Transverse colon (tissue), 4 donors: ENCODE measurements at places on chromosomes 2 and 18. TPM values are rescaled to one million over a fixed set of nuclear protein-coding genes. Genes with fewer than 3 reads are reported as not detected.

- DNase-seq, result no peak
- no peak overlapping the region for H3K4me3 ChIP-seq
- H3K27me3 ChIP-seq, result no peaks in the 10 kb centered on the region
- H3K36me3 ChIP-seq, result no peaks in the 10 kb centered on the region
- peak overlapping the region; percentile 80 for H3K27ac ChIP-seq
Observed at GRCh38 chr18:62438402-62438801, 84.4 kb upstream of the ZCCHC2 start.

GRCh38 chr2:219177552-219178376 lies at the start of gene RETREG2:
TSS of gene RETREG2 (plus strand) at chr2:219178275. CDS start at chr2:219178353, 78 bp downstream.
- H3K4me3 ChIP-seq, result peak within 1 kb of the TSS; percentile 98
- peak; percentile 89 for DNase-seq
- no peaks in the 10 kb centered on the region for H3K27me3 ChIP-seq
- peaks cover 56% of the 10 kb centered on the region for H3K4me1 ChIP-seq
- H3K36me3 ChIP-seq, result no peaks in the 10 kb centered on the region

- H3K36me3 ChIP-seq, result no peaks in the 10 kb centered on the region
- H3K27me3 ChIP-seq, result no peaks in the 10 kb centered on the region
- no peak overlapping the region for H3K27ac ChIP-seq
Observed at GRCh38 chr2:185998562-185999070, 260.0 kb downstream of the FSIP2 start.

KCNS3 gene
- 48.6 TPM for total RNA-seq

DNA sequence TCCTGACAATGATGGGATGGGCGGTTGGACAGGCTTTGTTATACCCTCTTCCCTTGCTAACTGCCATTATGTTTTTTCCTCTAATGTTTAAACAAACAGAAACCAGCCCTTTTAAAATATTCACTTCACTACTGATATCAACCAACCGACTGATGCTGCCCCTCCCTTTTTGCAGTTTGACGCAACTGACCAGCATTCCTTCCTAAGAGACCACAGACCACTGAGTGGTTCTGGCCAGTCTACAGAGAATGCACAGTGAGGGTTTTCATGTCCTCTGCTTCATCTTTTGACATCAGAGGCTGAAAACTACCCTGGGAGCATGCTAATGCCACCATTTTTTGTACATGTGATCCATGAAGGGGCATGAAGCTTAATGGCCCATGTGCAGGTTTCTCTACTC lies 85.3 kb downstream of the CYP26B1 start:
- H3K4me3 ChIP-seq, result no peak overlapping the region
- no peak for DNase-seq
- H3K36me3 ChIP-seq, result no peaks in the 10 kb centered on the region
- no peak overlapping the region for H3K27ac ChIP-seq
- no peaks in the 10 kb centered on the region for H3K27me3 ChIP-seq

ERICH2 gene
- total RNA-seq, result not detected

IMPA2 gene
- total RNA-seq, result 290 TPM

ABCB11 gene
- total RNA-seq, result 11.2 TPM

DNA sequence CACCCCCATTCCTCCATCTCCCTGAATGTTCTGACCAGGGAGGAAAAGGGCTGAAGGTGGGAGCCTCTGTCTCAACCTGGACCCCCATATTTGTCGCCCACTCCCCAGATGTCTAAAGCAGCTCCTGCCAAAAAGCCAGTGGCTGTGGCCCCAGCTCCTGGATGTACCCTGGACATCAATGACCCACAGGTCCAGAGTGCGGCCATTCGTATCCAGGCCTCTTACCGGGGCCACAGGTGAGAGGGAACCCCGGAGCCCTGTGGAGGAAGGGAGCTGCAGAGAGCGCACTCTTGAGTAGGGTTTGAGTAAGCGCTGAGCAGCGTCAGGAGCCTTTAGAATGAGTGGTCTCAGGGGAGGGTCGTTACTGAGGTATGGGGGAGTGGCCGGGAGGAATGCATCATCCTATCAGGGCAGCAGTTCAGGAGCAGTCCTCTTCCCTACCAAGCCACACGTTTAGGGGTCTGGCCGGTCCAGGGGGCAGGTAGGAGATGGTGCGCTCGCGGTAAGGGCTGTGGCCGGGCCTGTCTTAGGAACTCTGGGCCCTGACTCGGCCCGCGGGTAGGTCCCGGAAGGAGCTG lies 2.4 kb upstream of the GMPPA start:
- H3K4me1 ChIP-seq, result peaks cover 12% of the 10 kb centered on the region
- H3K27me3 ChIP-seq, result peaks cover 46% of the 10 kb centered on the region
- H3K36me3 ChIP-seq, result no peaks in the 10 kb centered on the region
- H3K4me3 ChIP-seq, result no peak overlapping the region
- H3K27ac ChIP-seq, result peak overlapping the region; percentile 93

DNA sequence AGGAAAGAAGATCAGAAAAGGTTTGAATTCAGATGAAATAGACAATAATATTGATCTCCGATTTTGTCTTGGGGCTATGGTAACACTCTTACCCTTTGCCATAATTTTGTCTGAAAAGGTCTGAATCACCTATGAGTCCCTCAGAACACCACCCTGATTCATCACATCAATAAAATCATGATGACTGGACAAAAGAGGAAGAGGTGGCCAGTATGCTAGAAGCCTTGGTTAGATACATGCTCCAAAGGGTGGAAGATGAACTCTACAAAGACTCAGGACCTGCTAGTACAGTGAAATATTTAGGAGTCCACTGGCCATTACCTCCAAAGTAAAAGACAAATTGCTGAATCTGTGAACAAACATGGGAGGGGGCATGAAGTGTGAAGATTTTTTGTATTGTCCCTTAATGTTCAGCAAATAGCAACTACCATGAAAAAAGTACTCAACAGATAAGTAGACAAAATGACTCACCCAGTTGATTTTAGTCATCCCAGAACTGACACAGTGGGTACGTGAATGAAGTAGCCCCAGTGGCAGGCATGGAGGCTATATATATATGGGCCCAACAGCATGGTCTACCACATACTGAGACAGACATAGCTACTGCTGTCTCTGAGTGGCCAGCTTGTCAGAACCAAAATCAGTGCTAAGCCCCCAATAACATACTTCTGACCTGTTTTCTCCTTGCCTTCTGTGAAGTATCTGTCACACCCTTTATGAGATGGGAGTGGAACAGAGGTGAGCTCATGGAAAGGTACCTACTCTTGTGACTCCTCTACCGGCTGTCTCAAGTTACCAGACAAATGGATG lies 36.5 kb upstream of the GLS start:
- H3K4me3 ChIP-seq, result no peak overlapping the region
- no peak for DNase-seq
- H3K36me3 ChIP-seq, result no peaks in the 10 kb centered on the region
- no peaks in the 10 kb centered on the region for H3K4me1 ChIP-seq
- H3K27me3 ChIP-seq, result no peaks in the 10 kb centered on the region

DNA sequence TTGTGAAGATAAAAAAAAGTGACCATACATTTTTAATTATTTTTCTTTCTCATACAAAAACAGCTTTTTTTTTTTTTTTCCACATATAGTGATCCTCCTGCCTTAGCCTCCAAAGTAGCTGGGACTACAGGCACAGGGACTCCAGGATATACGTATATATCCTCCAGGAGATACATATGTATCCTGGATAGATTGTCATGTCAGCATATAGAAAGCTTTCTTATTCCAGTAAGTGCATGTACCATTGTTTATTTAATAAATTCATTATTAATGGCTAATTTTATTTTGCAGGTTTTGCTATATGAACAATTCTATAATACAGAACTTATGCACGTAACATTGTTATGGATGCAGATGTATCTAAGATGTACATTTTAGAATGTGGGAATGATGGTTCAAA lies 138.7 kb downstream of the DOK6 start:
- H3K4me1 ChIP-seq, result no peaks in the 10 kb centered on the region
- no peak overlapping the region for H3K4me3 ChIP-seq
- no peaks in the 10 kb centered on the region for H3K27me3 ChIP-seq
- no peaks in the 10 kb centered on the region for H3K36me3 ChIP-seq
- no peak overlapping the region for H3K27ac ChIP-seq

MAPK4 gene
- 2.9 TPM for total RNA-seq

TXNDC2 gene
- not detected for total RNA-seq

DNA sequence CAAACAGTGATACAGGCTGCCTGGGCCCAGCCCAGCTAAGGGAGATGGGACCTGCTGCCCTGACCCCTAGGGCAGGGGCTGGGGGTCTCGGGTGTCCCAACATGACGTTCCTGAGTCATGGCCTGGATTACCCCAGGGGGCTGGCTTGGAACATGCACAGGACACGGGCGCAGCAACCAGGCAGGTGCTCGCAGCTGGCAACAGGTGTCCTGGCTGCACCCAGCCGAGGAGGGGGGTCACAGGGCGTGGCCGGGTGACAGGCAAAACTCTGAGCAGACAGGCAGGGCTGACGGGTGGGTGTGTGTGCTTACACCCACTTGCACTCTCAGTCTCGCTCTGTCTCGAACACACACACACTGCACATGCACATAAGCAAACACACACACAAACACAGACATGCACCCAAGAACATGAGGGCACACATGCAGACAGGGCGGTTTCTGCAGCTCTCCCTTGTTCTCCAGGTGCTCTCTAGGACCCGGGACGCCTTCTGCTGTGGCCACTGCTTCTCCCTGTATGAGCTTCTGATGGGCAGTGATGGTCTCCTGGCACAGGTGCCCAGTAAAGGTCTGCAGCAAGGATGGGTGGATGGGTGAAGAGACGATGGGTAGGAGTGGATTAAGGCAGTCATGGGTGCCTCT lies 33.7 kb upstream of the TAF1B start:
- H3K4me3 ChIP-seq, result no peak overlapping the region
- H3K36me3 ChIP-seq, result no peaks in the 10 kb centered on the region
- H3K4me1 ChIP-seq, result peaks cover 13% of the 10 kb centered on the region
- DNase-seq, result peak; percentile 60
- no peaks in the 10 kb centered on the region for H3K27me3 ChIP-seq
- no peak overlapping the region for H3K27ac ChIP-seq

LIMS4 gene
- total RNA-seq, result 3.4 TPM

DNA sequence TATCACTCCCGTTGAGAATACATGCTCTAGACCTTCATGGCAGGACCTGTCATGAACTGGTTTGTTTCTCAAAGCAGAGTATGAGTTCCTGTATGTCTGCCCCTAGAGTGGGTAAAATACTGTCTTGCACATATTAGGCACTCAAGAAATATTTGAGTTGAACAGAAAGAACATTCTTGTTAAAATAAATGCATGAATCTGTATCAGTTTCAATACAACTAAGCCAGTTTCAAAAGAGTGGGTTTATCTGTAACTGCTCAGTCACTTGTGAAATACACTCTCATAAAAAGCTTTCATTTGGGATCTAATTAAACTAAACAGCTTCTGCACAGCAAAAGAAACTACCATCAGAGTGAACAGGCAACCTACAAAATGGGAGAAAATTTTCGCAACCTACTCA lies 69.2 kb downstream of the RFTN2 start:
- H3K4me1 ChIP-seq, result no peaks in the 10 kb centered on the region
- DNase-seq, result no peak
- no peaks in the 10 kb centered on the region for H3K36me3 ChIP-seq
- H3K27ac ChIP-seq, result no peak overlapping the region

- H3K36me3 ChIP-seq, result no peaks in the 10 kb centered on the region
- H3K27ac ChIP-seq, result no peak overlapping the region
- no peak for DNase-seq
- H3K4me1 ChIP-seq, result no peaks in the 10 kb centered on the region
- no peaks in the 10 kb centered on the region for H3K27me3 ChIP-seq
Observed at GRCh38 chr2:157231476-157231875, 26.0 kb upstream of the GALNT5 start.

- no peak overlapping the region for H3K27ac ChIP-seq
- H3K4me1 ChIP-seq, result no peaks in the 10 kb centered on the region
- no peaks in the 10 kb centered on the region for H3K27me3 ChIP-seq
- no peak overlapping the region for H3K4me3 ChIP-seq
- DNase-seq, result no peak
Observed at GRCh38 chr2:54949431-54949830, 100.8 kb downstream of the RTN4 start.

VAMP5 gene
- total RNA-seq, result 17.1 TPM

DNA sequence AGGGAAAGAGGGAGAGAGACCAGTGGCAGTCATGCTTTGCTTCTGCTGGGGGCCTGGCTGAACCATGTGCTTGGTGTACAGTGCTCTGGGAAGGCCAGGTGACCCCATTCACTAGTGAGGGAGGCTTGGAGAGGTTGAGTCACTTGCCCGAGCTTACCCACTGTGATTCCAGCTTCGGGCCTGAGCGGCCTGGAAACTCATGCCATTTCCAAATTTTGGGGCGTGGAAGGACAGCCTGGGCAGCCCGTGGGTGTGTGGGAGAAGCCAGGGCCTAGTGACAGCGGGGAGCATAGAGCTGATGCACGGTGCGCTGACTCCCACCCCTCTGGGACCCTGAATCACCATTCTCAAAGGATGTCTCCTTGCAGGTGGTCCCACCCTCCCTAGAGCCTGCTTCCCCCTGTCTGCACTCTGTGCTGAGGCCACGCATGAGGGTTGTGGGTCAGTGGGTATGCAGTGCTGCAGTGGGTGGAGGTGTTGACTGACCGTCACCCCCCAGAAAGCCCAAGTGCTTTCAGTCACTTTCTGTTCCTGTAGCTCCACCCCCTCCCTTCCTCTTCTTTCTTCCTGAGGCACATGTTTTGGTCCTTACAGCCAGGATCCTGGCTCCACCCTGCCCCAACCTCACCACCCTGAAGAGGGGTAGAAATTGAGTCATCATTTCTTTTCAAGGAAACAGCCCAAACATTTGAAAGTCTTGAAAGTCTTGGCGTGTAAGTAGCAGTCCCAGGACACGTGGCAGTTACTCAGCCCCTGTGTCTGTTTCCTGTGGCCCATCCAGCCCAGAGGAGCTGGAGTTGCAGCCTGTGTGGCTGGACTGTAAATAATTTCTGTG lies 69.3 kb upstream of the MCFD2 start:
- no peaks in the 10 kb centered on the region for H3K36me3 ChIP-seq
- H3K4me1 ChIP-seq, result peaks cover 63% of the 10 kb centered on the region
- no peak overlapping the region for H3K4me3 ChIP-seq

- no peak for DNase-seq
- no peaks in the 10 kb centered on the region for H3K36me3 ChIP-seq
- H3K27ac ChIP-seq, result no peak overlapping the region
- no peak overlapping the region for H3K4me3 ChIP-seq
Observed at GRCh38 chr2:9745153-9745899, 97.9 kb upstream of the TAF1B start.

- no peaks in the 10 kb centered on the region for H3K36me3 ChIP-seq
- H3K4me3 ChIP-seq, result peak overlapping the region; percentile 47
- H3K4me1 ChIP-seq, result peaks cover 23% of the 10 kb centered on the region
- peak overlapping the region; percentile 54 for H3K27ac ChIP-seq
Observed at GRCh38 chr2:290090-290722, 2.3 kb upstream of the ALKAL2 start.

DNA sequence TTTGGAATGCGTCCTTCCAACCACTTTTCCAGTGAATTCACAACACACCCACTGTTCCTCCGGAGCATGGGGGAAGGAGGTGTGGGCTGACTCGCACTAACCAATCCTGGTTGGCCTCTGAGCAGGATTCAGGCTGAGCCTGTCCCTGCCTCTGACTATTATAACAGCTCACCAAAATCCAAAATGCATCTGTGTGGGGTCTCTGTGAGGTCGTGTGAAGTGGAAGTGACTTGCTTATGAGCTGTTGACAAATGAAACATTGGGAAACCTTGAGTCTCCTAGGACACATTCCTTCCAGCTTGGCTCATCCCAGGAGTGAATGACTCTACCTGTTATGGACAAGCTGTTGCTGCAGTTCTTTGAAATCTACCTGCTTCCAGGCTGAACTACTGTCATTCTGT lies 1.5 kb downstream of the CIDEA start:
- H3K27ac ChIP-seq, result no peak overlapping the region
- no peaks in the 10 kb centered on the region for H3K36me3 ChIP-seq
- H3K27me3 ChIP-seq, result peaks cover 37% of the 10 kb centered on the region
- no peak for DNase-seq
- H3K4me1 ChIP-seq, result peaks cover 6% of the 10 kb centered on the region

GRCh38 chr2:134370655-134371445 lies 117.0 kb downstream of the MGAT5 start:
- no peak overlapping the region for H3K4me3 ChIP-seq
- no peaks in the 10 kb centered on the region for H3K27me3 ChIP-seq
- peaks cover 15% of the 10 kb centered on the region for H3K4me1 ChIP-seq
- DNase-seq, result no peak
- no peaks in the 10 kb centered on the region for H3K36me3 ChIP-seq
